ENCODE measurements at places on chromosomes 16 and 17.

- DNase-seq: no peak
These were observed 11.7 kb upstream of the IL17C start for GRCh38 chr16:88626646-88627045.

GRCh38 chr17:50280801-50281441 is 6.7 kb downstream of the TMEM92 start:
- peak; percentile 83 for DNase-seq

DNA sequence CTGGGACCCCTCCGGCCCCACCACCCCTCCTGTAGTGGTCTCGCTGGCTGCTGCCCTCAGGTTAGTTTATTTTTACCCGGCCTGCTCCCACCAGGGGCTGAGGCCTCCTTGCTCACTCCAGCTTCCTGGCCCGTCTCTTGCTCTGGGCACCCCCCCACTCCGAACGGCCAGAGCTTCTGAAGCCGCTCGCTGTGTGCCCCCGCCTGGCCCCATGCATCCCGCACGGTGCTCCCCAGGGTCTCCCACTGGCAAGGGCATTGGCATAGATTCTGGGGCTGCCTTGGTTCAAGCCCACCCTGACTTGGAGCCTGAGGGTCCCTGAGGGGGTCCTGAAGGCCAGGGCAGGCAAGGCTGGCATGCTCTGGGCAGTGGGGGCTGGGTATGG is 186.4 kb downstream of the SEC14L1 start:
- DNase-seq: no peak

DNA sequence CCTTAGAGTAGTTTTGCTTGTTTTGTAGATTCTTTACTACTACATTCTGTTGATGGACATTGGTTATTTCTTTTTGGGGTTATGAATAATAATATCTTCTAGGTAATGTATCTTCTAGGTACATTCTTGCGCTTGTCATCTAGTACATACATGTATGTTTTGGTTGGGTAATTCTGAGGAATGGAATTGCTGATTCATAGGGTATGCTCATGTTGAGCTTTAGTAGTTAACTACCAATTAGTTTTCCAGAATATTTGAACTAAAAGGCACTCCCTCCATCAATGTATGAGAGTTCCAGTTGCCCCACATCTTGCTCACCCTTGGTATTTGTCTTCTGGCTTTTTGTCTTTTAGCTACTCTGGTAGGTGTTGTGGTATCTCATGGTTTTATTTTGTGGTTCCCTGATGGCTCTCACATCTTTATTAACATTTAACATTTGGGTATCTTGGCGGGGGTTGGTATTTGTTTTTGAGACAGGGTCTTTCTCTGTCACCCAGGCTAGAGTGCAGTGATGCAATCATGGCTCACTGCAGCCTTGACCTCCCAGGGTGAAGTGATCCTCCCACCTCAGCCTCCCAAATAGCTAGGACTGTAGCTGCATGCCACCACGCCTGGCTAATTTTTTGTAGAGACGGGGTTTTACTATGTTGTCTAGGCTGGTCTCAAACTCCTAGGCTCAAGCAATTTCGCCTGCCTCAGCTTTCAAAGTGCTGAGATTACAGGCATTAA is 47.1 kb downstream of the SLC6A4 start:
- DNase-seq: no peak

DNA sequence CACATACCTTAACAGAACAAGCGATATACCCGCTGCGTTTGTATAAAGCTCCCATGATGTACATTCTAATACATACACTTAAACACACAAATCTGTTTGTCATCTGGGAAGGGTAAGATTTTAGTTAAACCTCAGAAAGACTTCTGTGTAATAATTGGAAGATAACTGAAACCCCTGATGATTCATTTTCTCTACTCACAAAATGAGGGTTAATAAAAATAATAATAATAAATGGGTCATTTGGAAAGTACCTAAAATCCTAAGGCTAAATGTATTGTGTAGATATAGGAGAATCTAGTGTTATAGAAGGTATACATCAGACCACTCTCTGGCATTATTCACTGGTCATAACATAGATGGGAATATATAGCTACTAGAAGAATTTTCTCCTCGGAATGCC is 64.7 kb upstream of the SOX9 start:
- no peak for DNase-seq

GRCh38 chr16:85759136-85759535 is 8.2 kb upstream of the C16orf74 start:
- peak; percentile 42 for DNase-seq

Measured in inflammatory macrophage (primary cell).